ENCODE measurements at places on chromosomes 12 and 14. TPM values are rescaled to one million over a fixed set of nuclear protein-coding genes. Genes with fewer than 3 reads are reported as not detected.

Gene FAM222A
- 75.7 TPM for total RNA-seq

Gene C12orf54
- 77.1 TPM for total RNA-seq

Gene TEAD4
- 10.9 TPM for total RNA-seq

Gene NRXN3
- total RNA-seq, result 3.5 TPM

Gene TEX22
- 6.6 TPM for total RNA-seq

Gene ITGA5
- 9.0 TPM for total RNA-seq

Gene CACNA1C
- 36.8 TPM for total RNA-seq

Gene ENDOU
- 0.16 TPM for total RNA-seq

Gene POTEM
- 45.0 TPM for total RNA-seq

Gene GLI1
- 8.3 TPM for total RNA-seq

Gene FGF6
- total RNA-seq, result not detected

Gene HAL
- 0.74 TPM for total RNA-seq

Gene TARBP2
- total RNA-seq, result 73.1 TPM

Gene BEGAIN
- 7.6 TPM for total RNA-seq

Gene ANG
- 42.7 TPM for total RNA-seq

Gene CCDC197
- total RNA-seq, result 20.7 TPM

Gene SCFD1
- 74.6 TPM for total RNA-seq

Gene HVCN1
- 39.7 TPM for total RNA-seq

Gene SYNJ2BP
- 21.9 TPM for total RNA-seq

Gene PLEKHD1
- total RNA-seq, result 1.1 TPM

Gene HNRNPA1
- 293 TPM for total RNA-seq

Gene IAPP
- not detected for total RNA-seq

Gene HOXC10
- total RNA-seq, result 1.4 TPM

Gene GALNT16
- 6.3 TPM for total RNA-seq

Gene IL26
- not detected for total RNA-seq

Gene LTBR
- total RNA-seq, result 112 TPM

Gene TAS2R43
- total RNA-seq, result 0.87 TPM

Gene PPP1R36
- total RNA-seq, result 22.4 TPM

Gene OVCH1
- 3.0 TPM for total RNA-seq

Gene TUBA1C
- total RNA-seq, result 78.2 TPM

Data from testis (tissue), 5 donors.